ENCODE measurements at places on chromosomes 2 and 18. TPM values are rescaled to one million over a fixed set of nuclear protein-coding genes. Genes with fewer than 3 reads are reported as not detected.

TRIM43 gene
- polyA plus RNA-seq: not detected

CD8B2 gene
- polyA plus RNA-seq: 0.50 TPM

RIT2 gene
- 2.9 TPM for polyA plus RNA-seq

SS18 gene
- polyA plus RNA-seq: 26.4 TPM

LIPT1 gene
- 11.9 TPM for polyA plus RNA-seq

All from aorta (tissue), 5 donors.